Hepatic stellate cell (primary cell): ENCODE measurements at places on chromosomes 1 and 21.

- no peak for DNase-seq
Measured at GRCh38 chr21:26892151-26892550, 46.9 kb upstream of the ADAMTS1 start.

DNA sequence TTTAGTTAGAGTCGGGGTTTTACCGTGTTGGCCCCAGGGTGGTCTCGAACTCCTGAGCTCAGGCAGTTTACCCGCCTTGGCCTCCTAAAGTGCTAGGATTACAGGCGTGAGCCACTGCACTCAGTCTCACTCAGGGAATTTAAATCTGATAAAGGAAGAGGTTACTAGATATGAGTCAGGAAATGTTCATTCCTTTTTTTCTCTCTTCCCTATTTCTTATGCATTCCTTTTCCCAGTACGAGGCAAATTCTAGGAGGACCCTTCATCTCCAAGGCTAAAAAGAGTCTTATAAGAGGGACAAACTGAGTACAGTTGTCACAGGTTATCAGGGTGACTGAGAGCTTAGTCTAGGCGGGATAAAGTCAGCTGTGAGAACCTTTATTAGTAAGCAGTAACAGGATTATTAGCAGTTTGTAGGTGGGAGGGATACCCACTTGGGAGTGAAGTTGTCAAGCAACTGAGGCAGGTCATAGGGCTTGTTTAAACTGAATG is 9.1 kb downstream of the MACF1 start:
- peak; percentile 67 for DNase-seq

DNA sequence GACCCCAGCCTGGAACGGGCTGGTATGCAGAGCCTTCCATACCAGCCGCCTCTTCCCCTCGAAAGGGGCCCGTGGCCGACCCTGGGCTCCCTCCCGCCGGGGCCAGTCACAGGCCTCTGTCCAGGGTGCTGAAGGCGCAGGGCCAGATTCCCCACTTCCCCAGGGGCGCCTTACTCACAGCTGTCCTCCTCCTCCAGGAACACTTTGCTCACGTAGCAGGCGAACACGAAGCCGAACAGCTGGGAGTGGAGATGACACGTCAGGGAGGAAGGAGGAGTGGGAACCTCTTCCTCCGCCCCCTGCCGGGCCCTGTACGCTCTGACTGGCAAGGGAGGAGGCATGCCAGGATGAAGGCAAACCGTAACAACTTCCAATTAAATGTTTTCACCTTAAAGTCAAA is 57.3 kb downstream of the NKAIN1 start:
- DNase-seq, result peak; percentile 89

DNA sequence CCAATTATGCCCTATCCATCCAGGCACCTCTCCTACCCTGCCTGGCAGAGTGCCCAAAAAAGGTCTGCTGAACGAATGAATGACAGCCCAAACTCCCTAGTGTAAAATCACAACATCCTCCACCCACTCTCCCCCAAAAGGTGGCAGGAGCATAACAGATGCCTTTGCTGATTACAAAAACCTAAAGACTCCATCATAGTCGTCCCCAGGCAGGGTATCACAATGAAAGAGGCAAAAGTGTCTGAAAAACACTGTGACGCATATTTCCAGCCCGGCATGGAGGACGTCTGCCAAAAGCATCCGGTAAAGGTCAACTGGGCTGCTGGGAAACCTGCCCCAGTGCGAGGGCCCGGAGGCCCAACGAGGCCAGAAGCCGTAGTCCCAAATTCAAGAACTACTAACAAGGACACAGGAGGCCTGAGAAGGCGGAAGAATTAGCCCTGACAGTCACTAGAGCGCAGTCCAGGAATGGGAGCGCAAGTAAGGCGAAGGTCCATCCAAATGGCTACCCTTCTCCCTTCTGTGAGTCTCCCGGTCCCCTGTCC is 576 bp downstream of the SMIM12 start:
- DNase-seq, result peak; percentile 62

DNA sequence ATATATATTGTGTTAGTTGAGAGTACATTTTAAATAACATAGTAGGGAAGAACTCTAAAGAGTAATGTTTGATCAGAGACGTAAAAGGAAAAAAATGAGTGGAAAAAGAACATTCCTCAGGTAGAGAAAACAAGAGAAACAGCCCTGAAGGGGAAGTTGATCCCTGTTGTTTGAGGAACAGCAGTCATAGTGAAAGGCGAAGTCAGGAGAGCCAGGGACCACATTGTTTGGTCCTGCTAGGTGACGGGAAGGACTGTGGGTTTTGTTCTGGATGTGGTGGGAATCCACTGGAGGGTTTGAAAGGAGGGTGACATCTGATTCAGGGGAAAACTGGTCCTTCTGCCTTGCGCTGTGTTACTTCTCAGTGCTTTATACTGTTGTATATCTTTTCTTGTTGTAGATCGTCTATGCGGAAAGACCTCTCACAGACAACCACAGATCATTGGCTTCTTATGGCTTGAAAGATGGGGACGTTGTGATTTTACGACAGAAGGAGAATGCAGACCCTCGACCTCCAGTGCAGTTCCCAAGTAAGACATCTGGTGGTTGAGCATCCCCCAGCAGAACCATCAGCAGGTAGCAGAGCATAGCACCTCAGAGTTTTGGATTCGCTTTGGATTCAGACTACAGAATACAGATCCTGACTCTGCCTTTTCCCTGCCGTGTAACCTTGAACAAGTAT is 9.2 kb downstream of the DDI2 start:
- DNase-seq, result no peak

DNA sequence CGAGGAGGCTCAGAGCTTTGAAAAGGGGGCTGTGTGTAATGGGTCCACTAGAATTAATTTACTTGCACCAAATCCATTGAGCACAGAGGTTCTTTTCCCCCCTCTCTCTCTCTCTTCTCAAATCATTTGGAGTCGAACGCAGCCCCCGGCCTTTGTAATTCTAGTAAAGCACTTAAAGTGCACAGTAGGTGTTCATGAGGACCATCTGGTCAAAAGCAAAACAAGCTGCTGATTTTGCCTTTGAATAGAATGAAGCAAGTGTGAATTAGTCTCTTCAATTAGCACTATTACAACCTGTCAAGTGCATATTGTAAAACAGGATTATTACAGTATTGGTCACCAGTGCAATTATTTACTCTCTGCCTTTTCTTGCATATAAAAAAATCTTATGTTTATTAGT is 259.9 kb downstream of the FAF1 start:
- DNase-seq, result no peak

DNA sequence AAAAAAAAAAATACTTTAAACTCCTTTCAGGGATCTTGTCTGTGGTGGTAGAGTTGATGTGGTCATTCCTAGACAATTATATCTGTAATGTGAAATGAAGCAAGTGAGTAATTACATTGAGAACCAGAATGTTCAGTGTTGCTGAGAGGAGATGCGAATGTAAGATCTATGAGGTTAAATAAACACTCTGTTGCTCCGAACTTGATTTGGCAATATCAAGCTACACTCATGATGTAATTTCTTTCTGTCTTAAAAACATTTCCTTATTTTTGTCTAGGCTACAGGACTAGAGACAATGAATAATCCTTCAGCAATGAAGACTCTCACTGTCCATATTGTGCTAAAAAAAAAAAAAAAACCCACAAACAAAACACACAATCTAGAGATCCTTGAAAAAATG is 63.1 kb upstream of the IGSF5 start:
- DNase-seq, result no peak

- no peak for DNase-seq
Measured at GRCh38 chr1:215479567-215479966, 87.5 kb upstream of the KCTD3 start.

DNA sequence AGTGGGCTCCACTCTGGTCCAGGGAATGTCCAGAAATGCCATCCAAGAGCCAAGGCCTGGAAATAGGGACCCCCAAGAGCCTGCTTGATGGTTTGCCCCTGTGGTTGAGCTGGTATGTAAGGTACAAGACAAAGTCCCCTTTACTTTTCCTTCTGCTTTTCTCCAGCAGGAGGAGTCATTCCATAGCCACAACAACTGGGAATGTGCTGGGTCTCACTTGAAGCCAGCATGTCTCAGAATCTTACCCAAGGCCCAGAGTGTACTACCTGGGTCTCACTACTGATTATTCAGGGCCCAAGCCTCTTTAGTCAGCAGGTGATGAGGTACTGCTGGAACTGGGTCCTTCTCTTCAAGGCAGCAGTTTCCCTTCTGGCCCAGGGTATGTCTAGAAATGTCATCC is 62.1 kb upstream of the CD55 start:
- DNase-seq, result no peak

GRCh38 chr1:248730507-248731335 is 24.8 kb downstream of the LYPD8 start:
- DNase-seq, result no peak

GRCh38 chr1:185732951-185733350 is 1.2 kb upstream of the HMCN1 start:
- no peak for DNase-seq

GRCh38 chr1:224054611-224055010 is 59.3 kb upstream of the FBXO28 start:
- no peak for DNase-seq

DNA sequence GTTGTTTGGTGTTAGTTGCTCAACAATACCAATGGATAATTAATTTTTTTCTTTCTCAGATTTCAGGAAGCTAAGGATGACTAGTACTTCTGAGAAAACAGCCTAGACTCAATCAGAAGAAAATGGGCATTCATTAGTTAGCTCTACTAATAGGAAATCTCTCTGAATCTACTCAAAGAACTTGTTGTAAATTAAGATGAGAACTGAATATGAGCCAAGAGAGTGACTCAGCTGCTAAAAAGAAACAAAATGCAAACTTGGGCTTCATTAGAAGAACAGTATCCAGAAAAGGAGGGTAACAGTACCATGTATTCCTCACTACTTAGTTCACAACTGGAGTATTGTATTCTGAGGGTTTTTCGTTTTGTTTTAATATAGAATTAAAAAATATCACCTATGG is 12.5 kb downstream of the FOXJ3 start:
- no peak for DNase-seq

GRCh38 chr1:30302858-30303257 is 420.5 kb downstream of the MATN1 start:
- DNase-seq, result no peak

DNA sequence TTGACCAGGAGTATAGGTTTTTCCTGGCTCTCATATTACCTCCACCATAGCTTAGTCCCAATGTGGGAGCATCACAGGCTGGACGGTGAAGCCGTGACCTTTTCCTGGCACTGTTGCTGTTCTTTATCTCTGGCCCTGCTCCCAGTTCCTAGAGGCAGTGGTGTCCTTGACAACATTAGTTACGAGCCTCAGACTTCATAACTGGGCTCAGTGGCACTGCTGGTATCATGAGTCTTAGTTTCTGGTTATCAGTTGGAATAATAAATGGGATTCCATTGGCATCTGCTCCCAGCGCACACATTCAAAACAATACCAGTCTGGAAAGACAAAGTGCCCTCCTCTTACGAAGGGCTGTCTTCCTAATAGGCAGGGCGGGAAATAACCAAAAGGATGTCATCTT is 8.0 kb downstream of the RNPEP start:
- DNase-seq, result no peak

DNA sequence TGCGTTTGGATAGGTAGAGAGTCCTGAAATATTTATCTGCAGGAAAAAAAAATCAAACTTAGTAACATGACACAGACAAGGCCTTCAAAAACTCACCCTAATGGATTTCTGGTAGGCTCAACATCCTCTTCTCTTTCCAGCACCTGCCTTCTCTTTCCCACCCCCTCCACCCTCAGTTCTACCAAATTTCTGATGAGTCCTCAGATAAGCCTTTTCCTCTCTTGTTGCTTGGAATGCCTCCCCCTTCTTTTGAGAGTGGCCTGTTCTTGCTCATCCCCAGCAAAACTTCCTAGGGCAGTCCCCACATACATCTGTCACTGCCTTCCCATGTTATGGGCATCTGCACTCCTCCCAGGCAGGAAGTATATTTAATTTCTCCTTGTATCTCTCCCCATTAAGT is 7.6 kb upstream of the LBR start:
- DNase-seq, result no peak

- no peak for DNase-seq
Measured at GRCh38 chr1:40818264-40818961, 34.8 kb downstream of the KCNQ4 start.

DNA sequence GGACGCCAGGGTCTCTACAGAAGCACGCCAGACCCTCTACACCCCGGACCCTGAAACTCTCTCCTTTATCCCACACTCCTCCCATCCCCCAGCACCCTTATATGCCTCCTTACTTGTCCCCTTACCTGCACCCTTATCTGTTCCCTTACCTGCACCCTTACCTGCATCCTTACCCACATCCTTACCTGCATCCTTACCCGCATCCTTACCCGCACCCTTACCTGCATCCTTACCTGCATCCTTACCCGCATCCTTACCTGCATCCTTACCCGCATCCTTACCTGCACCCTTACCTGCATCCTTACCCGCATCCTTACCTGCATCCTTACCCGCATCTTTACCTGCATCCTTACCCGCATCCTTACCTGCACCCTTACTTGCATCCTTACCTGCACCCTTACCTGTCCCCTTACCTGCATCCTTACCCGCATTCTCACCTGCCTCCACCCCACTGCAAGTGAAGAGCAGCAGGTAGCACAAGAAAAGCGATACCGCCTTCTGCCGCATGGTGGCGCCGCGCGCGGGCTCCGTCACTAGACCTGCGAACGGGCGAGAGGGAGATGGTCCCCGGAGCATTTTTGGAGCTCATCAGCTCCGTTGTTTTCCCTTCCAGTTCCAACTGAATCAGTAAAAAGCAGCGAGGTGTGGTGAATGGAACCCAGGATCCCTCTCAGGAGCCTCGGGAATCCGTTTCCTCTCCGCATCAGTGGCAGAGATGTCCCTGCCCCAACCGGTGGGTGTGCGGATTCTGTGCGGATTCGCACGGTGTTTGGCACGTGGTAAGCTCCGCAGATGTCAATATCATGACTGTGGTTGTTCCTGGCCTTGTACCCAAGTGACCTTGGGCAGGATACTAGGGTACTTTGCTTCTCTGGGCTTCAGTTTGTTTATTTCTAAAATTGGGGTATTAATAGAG is 2.9 kb downstream of the IFI6 start:
- DNase-seq, result peak; percentile 72

DNA sequence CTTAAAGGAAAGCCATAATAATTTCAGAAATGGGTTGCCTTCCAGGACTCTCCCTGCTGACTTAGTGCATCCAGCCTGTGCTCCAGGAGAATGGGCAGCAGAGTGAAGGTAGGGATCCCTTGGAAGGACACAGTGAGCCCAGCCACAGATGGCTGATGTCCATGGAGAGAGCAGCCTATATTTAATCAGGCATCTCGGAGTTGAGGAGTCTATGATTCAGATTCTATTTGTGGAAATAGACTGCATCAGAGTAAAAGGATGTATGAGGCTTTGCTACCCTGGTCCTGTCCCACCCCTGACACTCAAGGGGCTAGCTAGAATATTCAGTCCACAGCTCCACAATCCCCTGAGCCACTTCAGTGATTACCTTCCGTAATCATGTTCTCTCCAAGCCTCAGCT is 43.8 kb upstream of the PBX1 start:
- no peak for DNase-seq
